A172 (cell line): ENCODE measurements at places on chromosomes 7 and 10. TPM values are rescaled to one million over a fixed set of nuclear protein-coding genes. Genes with fewer than 3 reads are reported as not detected.
A peak's percentile ranks its signal among the peaks of the same experiment; 100 is the strongest.

Gene CAMK1D
- 2.6 and 3.4 TPM in 2 replicates for total RNA-seq

Gene RBM20
- total RNA-seq = 0.24 and 0.46 TPM in 2 replicates

DNA sequence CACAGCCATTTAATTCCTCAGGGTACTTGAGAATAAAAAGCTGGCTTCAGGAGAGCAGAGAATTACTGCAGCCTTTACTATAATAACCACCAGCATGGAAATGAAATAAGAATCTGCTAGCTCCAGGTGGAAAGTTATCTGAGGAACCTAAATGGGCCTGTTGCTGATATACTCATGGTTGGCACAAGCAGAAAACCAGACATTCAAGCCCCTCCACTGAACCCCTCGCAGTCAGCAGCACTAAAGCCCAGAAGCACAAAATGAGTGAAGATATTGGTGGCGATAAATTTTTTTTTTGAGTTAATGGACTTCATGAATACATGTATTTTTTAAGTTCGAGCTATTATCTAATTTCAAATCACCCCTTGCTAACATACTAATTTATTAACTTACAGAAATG lies 303.9 kb upstream of the NRP1 start:
- no peak for DNase-seq

GRCh38 chr10:26837139-26837538 lies 23.6 kb downstream of the ABI1 start:
- no peak for DNase-seq

- no peak for DNase-seq
Measured at GRCh38 chr10:130764651-130765050, 546.9 kb downstream of the TCERG1L start.

- DNase-seq = no peak
Measured at GRCh38 chr7:126685018-126685573, 567.6 kb downstream of the GRM8 start.

- DNase-seq = no peak
Measured at GRCh38 chr7:13524076-13524475, 465.4 kb downstream of the ETV1 start.

- peak; percentile 18 for DNase-seq
Measured at GRCh38 chr7:149670288-149670687, 103.1 kb downstream of the ZNF467 start.

- no peak for DNase-seq
Measured at GRCh38 chr7:21572331-21573313, 29.8 kb downstream of the DNAH11 start.

GRCh38 chr10:69089638-69090599 lies 2.0 kb downstream of the SRGN start:
- DNase-seq = peak; percentile 49

DNA sequence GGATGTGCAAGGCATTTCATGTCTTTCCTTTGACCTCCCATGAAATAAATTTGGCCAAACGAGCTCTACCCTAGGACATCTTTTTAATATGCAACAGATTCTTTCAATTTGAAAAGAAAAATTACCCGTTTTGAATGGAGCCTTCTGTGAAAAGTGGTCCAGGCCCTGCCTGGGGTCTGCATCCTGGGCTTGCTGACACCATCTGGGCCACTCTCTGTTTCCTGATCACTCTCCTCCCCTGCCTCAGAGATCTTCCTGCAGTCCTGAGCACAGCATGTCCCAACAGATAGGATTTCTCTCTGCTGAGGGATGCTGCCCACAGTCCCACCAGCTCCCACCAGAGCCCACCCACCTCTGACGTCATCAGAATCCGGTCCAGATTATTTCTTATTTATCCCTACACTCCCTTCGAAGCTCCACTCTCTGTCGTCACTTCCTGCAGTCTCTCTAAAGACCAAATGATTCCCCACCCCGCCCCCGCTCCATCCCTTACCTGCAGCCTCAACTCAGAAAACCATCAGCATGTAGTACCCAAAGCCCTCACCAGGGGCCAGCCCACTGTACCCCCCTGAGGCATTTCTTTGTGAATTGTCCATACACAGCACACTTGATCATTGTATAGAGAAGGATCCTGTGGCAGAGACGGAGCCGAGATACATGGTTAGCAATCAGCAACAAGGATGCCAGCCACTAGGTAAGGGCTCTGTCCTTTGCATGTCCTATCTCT lies 192.1 kb upstream of the MGMT start:
- no peak for DNase-seq

Gene BMS1
- total RNA-seq = 23.6 and 28.3 TPM in 2 replicates

DNA sequence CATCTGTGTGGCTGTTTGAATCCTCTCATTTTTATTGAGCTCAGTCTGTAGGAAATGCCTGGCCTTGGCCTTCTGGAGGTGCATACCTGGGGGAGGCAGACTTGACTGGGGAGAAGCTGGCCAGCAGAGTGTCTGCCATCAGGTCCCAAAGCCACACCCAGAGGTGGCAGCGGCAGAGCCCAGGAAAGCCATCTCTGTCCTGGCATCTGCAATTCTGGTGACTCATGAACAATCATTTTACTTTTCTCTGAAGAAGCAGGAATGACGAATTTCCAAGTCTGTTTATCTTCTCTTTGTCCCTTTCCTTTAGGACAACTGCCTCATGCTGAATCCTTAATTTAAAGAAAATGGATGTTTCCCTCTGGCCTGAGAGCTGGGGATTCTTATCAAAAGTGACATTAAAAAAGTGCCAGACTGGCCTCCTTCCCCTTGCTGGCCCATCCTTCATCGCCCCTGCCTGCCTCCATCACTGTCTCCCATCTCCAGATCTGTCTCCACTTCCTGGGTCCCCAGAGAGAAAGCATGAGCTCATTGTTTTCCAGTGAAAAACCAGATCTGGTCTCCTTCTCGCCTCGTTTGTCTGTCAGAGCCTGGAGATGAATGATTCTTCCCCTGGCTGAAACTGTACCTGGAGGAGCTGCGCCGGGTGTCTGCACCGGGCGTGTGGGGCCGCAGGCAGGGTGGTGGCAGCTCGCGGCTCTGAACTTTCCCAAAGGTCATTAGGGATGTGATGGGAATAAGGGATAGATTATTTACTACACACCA lies 124.5 kb downstream of the TMEM178B start:
- peak; percentile 11 for DNase-seq
